AG04449 (cell line): ENCODE measurements at places on chromosomes 4 and X.
A peak's percentile ranks its signal among the peaks of the same experiment; 100 is the strongest.

DNA sequence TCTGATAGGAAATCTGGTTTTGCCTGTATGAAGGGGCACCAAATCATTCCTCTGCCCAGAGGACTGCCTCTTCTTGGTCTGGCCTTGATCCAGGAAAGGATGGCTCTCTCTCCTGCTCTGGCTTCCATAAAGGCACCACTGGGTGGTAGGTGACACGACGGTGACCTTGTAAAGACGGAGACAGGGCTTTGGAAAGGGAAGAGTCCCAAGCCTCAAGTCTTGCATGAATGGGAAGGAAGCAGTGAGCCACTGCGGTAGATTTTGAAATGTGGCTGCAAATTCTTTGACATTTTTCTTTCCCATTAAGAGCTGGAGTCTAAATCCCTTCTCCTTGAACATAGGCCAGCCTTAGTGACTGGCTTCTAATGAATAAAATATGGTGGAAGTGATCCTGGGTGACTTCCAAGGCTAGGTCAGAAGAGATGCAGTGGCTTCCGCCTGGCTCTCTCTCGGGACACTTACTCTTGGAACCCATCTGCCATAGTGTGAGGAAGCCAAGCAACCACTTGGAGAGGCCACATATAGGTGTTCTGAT, 347.4 kb downstream of the BCOR start:
- no peak for DNase-seq

- DNase-seq = no peak
Measured at GRCh38 chr4:15392053-15392805, 35.6 kb upstream of the C1QTNF7 start.

DNA sequence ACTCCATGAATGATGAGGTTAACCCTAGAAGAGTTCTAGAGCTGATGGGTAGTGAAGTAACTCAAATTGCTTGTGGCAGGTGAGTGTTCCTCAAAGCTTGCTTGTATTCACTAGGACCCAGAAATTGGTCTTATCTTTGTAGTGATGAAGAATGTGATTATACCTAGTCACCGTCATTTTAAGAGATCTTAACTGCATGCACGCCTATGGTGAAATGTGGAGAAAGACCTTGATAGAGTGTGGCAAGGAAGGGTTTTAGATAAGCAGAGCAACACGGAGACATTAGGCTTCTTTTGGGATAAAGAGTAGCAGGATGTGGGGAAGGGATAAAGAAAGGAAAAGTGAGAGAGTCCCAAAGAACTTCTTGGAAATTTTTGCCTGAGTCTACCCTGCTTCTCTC, 42.4 kb downstream of the NAP1L5 start:
- DNase-seq = no peak

- no peak for DNase-seq
Measured at GRCh38 chr4:63757929-63758328, 651.3 kb downstream of the TECRL start.

- DNase-seq = peak; percentile 5
Measured at GRCh38 chr4:149264093-149264733, 551.4 kb downstream of the IQCM start.

GRCh38 chr4:187283201-187283955, 559.7 kb upstream of the FAT1 start:
- no peak for DNase-seq

GRCh38 chrX:17336377-17336776, 38.6 kb upstream of the NHS start:
- no peak for DNase-seq

DNA sequence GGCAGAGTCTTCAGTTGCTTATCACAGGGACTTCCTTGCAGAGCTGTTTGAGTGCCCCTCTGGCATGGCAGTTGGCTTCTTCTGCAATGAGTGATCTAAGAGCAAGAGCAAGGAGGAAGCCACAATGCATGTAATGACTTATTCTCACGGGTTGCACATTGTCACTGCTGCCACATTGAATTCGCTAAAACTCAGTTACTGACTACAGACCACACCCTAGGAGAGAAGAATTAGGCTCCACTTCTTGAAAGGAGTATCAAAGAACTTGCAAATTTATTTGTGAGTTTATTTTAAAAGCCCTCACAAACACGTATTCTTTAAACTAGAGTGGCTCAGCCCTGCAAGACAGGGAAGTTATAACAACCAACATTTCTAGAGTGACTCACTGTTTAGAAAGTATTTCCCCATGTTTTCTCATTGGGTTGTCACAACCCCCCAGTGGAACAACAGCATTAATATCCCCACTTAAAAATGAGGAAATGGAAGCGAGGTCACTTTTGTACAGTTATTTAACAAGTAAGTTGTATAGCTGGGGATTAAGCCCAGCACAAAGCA, 32.4 kb upstream of the RBPJ start:
- no peak for DNase-seq

DNA sequence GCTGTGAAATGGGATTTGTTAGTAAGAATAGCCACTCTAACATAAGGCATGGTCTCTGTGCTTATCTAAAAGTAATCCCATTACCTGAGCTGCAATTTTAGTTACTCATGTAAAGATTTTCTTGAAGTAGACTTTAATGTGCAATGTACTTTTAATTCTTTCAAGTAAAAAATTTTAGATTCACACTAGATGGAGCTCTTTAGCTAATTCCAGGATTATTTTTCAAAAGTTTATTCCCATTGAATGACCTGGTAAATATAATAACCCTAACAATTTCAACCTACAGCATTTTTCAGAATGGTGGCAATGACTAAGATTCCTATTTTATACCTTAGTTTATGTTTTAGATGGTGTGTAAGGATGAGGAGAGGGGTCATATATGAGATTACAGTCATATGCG, 18.1 kb downstream of the USP38 start:
- no peak for DNase-seq

- no peak for DNase-seq
Measured at GRCh38 chr4:157004279-157005161, 32.9 kb upstream of the PDGFC start.

- no peak for DNase-seq
Measured at GRCh38 chr4:188107931-188108843, 1.2 kb downstream of the TRIML2 start.

- DNase-seq = no peak
Measured at GRCh38 chrX:147899379-147900114, 12.2 kb upstream of the FMR1 start.

- no peak for DNase-seq
Measured at GRCh38 chr4:163548481-163549243, 54.2 kb downstream of the TMA16 start.

- no peak for DNase-seq
Measured at GRCh38 chr4:172411149-172411548, 597.9 kb downstream of the GALNTL6 start.

DNA sequence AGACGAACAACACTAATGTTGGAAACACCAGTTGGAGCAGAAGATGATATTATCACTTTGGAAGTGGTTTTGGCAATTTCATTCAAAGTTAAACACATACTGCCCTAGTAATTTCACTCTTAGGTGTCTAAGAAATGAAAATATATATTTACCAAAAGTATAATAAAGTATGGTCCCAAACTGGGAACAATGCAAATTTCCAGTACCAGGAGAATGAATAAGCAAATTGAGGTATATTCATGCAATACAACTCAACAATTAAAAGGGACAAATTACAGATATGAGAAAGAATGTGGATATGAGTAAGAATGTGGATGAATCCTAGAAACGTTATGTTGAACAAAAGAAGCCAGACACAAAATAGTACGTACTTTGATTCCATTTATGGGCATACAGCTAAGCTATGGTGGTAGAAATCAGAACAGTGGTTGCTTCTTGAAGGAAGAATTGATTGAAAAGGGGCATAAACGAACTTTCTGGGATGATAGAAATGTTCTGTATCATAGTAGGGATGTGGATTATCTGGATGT, 10.0 kb downstream of the ELMOD2 start:
- DNase-seq = no peak

DNA sequence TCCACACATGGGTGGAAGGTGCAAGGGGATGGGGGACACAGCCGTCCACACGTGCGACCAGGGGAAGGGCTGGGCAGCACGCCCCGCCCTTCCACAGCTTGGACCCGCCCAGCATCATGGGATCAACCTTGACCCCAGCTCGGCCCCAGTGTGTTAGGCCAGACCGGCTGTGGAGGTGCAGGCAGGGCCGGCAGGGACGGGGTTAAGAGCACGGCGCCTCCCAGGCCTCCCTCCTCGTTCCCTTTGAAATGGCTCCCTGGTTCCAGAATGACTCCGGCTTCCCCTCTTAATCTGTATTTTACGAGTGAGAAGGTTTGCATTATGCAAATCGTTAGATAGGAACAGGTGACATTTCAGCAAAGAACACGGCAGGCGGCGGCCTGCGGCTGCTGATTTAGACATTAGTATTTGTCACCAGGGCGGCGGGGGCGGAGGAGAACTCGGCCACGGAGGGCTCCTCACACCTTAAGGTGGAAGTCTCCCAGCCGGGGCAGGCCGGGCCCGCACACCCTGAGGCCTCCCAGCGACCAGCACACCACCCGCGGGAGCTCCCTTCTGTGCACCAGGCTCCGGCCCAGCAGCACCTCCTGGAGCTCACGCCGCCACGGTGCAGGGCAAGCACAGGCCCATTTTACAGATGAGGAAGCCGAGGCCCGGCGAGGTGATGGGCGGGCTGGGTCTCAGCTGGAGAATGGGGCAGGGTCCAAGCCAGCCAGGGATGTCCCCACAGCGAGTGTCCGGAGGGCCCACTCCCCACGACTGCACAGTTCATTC, 116.1 kb downstream of the FAM53A start:
- no peak for DNase-seq

DNA sequence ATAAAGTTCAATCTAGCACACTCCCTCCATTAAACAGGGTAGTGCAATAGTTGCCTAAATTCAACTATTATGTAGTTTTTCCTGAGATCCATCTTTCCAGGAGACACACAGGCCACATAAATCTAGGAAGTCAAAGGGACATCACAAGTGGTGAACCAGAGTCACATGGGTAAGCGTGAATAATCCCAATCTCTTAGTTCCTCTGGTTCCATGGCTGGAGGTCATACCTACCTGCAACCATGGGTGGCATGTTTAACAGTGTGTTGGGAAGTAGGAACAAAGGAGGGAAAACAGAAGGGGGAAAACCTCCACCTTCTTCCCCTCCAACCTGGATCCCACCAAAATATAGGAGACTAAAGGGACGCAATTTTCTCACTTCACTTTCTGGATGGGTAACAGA, 2651.6 kb downstream of the ARAP2 start:
- DNase-seq = no peak

DNA sequence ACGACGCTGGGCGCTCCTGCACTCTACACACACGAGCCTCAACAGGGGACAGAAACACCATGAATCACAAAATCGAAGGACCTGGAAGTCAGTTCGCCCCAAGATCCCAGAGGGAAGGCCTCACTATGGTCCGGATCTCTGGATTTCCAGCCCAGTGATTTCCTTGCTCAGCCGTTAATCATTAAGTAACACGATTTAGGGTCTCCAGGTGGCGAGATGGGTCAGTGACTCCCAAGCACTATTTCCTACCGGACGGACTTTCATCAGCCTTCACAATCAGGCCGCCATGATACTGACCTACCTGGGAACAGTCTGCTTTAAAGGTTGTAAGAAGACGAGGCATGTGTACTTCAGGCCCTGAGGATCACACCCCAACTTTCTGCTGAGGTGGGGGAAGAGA, 63.7 kb downstream of the FAT1 start:
- no peak for DNase-seq
